Right lung (tissue), 10 donors: ENCODE measurements at places on chromosomes 12 and 14.

DNA sequence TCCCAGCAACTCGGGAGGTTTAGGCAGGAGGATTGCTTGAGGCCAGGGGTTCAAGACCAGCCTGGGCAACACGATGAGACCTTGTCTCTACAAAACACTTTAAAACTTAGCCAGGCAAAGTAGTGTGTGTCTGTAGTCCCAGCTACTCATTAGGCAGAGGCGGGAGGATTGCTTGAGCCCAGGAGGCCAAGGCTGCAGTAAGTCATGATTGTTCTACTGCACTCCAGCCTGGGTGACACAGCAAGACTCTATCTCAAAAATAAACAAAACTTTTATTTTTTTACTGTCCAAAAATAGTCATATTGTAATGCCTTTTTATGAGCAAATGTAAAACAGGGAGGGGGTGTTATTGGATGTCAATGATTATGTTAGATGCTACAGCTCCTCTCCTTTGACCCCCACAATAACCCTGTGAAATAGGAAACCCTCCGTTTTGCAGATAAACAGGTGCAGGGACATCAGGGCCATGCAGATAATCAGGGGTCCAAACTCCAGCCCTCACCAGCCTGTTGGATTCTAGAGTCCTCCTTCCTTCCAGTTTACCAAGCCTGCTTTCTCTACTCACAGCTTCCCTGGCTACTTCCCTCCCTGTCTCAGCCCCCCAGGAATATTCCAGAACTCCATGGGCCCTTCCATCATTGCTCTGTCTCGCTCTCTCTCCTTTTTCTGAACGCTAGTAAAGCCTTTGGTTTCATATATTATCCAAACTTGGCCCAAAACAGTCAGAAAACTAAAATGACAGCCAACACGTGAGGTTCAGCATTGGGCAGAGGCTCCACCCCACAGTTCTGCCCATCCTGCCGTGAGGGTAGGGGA lies 5.9 kb upstream of the FBLN5 start:
- DNase-seq = no peak

DNA sequence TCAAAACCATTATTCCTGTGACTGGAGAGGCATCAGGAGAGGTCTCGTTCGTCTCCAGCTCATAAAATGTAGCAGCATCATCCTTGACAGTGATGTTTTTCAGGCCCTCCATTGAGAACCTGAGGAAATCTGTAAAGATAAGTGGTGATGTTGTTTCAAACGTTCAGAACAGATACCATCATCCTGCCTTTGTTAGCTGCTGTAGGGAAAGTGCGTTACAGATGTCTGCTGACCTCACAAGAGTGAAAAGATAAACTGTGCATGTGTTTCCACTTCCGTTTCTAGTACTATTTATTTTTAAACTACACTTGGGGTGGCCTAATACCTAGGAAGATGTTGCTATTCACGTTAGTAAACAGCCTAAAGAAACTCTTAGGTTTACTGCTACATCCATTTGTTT lies 28.4 kb downstream of the BCL2L14 start:
- no peak for DNase-seq

GRCh38 chr12:12877781-12878455 lies 13.4 kb upstream of the GPRC5A start:
- DNase-seq = no peak

DNA sequence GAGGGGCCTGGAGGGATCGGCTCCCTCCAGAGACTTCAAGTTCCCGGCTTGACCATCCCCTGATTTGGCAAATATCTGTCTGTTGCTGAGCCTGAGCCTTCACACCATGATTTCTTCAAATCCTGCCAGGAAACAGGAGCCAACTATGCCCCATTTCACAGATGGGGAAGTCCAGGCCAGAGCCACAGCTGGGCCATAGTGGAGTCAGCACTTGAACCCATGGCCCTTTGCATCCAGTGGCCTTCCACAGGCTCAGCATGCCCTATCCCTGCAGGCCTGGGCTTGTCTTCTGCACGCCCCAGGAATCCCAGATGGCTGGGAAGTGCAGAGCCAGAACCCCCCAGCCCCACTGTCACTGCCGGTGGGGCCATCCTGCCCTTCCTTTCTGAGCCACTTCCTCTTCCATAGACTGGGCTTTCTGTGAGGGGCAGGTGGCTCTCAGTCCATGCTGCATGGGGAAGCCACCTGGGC lies 44.9 kb downstream of the CYP46A1 start:
- no peak for DNase-seq

DNA sequence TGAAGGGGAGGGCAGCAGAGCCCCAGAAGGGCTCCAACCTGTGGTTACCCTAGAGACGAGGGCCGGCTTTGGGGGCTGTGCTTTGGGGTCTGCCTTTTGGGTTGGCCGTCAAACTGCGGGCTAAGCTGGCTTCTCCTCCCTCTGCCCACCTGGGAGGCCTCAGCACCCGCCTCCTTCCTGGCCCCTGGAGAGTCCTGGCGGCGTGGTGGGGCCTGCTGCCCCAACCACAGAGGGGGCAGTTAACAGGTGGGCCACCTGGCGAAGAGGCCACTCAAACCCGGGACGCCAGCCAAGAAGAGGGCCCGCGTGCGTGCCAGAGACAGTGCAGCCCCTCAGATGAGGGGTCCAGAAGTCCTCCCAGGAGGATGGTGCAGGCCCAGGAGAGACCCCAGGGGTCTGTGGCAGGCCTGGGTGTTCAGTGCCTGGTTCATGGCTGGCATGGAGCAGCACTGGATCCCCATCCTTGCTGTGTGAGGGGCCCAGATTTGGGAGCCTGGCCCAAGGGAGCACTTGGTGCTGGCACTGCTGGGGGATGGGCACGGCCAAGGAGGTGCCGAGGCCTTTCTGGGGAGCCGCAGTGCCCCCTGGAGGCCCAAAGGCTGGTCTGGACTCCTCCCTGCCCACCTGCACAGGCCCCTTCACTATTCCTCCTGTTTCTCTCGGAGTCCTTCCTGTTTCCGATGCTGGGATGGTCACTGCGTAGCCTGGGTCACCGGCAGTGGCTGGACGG lies 48.8 kb downstream of the LRCOL1 start:
- no peak for DNase-seq

DNA sequence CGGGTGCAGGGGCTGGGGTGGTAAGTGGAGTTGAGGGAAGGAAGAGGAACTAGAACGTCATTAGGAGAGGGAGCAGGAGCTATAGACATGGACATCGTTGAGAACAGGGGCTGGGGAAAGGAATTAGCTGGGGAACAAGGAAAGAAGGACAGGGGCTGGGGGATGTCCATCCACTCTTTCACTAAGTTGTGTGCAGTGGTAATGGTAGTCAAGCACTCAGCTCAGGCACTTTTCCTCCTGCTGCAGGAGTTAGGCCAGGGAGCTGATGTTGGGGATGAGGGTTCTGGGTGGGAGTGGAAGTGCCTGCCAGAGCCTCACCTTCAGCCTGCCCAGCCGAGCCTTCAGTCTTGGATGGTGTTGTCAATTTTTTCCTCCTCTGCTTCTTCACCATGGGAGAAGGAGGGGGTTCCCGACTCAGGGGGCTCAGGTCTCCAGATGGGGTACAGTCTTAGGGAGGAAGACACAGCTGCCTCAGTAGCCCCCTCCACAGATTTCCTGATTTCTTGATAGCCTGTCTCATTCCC lies 9.2 kb downstream of the AGAP2 start:
- no peak for DNase-seq

- DNase-seq = no peak
These were observed 5.0 kb upstream of the RAPGEF3 start for GRCh38 chr12:47763481-47764346.

DNA sequence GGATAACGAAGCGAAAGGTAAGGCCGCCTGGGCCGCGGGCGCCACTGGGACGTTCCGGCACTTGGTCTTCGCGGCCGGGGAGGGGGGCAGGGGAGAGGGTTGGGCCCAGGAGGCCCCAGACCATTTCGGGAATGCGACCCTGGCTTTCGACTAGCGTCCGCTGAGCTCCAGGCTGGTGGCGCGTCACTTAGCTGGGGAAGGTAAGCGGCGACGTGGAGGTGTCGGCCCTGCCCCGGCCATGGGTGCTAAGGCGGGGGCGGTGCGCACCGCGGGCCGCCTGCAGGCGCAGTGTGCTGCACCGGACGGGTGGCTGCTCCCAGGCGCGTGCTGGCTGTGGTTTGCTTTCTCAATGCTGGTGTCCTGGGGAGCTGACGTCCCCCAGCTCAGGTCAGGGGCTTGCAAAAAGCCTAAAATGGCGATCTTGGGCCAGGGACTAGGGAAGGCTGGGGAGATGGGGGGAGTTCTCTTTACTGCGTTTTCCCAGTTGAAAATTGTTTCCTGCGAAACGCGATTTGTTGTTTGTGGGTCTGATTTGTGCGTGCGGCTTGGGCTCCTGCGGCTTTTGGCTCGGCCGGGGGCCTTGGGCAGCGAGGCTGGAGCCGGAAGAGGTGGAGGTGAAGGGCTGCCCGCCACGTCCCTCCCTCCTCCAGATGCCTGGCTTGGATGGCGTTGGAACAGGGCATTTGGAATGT lies 1.2 kb downstream of the HOXC10 start:
- DNase-seq = no peak

GRCh38 chr14:24670594-24670993 lies 36.6 kb upstream of the GZMB start:
- no peak for DNase-seq

DNA sequence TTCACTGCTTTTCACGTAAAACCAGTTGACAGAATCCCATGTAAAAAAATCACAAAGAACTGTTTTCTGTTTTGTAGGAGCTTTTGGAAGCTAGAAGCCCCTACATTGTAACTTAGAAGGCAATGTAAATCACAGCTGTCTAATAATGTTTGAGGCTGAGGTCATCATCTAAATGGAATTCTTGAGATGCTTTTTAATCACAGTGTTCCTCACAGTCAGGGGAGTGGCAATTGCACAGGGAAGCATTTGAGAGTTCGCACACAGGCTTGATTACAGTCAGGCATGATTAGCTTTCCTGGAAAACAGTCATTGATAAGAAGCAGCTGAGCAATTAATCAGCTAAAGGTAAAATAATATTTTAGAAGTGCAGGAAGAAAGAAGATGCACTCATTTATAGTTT lies 2.9 kb downstream of the SLC17A8 start:
- DNase-seq = no peak

GRCh38 chr14:39233680-39234326 lies at the start of gene MIA2:
TSS of gene MIA2 (plus strand) at chr14:39233915. CDS start at chr14:39234115, 200 bp downstream.
- no peak for DNase-seq

DNA sequence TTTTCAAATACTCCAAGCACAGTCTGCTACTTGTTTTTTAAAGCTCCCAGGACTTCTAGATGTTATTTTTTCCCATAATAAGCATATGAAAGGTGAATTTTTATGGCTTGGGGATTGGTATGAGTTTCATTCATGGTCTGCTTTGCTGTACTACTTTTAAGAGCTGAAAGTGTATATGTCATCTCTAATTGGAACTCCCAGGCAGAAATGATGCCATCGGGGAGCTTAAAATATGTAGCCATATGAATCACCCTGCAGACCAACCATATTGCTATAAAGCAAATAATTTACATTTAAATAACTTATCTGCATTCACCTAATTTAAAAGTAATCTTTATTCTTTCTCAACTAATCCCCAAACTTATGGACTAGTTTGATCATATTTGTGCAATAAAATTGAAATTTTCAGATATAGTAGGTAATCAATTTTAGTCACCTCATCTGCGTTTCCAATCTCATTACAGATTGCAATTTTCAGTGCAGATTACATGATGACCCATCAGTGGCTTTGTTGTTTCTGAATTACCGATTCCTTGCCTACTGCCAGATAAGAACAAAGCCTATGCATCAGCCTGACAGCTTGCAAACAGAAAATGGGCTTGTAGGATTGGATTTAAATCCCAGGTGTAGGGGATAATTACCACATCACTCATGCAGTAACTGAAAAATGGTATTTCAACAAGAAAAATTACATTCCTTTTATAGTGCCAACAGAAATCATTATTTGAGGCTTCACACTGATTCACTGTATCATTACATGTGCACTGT lies 689.4 kb downstream of the NOVA1 start:
- no peak for DNase-seq

- no peak for DNase-seq
These were observed 326.6 kb downstream of the LRIG3 start for GRCh38 chr12:58593557-58594304.

DNA sequence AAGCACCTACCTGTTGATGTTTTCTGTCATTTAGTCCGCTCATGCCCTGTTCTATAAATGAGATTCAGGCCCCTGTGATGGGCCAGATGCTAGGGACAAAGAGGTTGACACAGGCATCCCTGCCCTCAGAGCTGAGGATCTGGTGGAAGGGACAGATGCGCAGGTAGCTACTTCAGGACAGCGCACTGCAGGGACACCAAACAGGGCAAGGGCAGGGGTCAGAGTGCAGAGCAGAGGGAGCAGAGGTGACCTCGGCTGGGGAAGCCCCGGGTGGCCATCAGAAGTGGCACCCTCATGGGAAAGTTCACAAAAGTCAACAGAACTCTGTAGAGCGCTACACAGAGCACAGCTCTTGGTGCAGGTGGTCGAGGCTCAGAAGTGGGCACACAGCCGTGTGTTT lies 5.6 kb upstream of the PNMA1 start:
- no peak for DNase-seq

GRCh38 chr12:98453492-98453891 lies 61.9 kb upstream of the TMPO start:
- no peak for DNase-seq

GRCh38 chr12:7108003-7108795 lies 815 bp downstream of the C1RL start:
- peak; percentile 68 for DNase-seq

DNA sequence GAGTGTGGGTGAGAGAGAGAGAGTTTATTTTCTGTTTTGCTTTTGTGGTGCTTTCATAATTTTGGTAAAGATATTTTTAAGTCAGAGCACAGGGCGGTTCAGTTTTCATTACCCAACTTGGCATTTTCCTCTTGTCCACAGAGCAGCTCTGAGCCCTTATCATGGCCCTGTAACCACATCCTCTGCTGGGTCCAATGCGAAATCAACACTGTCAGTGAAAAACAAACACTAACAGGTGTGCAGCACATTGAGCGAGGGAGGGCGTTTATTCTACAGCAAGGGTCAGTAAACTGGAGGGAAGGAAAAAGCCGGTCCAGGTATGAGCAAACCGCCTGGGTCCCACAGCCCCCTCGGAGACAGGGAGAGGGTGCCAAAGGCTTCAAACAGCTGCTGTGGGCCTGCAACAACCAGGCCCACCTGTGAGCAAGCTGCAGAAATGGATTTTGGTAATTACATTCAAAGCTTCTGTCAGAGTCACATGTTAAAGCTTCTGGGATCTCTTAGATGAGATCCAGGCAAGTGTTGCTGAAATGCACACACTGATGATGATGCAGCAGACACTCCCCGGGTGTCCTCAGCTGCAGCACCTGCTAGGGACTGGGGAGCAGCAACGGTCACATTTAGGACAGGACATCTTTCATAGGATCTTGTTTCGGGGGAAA lies 132.7 kb upstream of the DYRK2 start:
- no peak for DNase-seq

GRCh38 chr12:47205532-47206449 lies 126.0 kb upstream of the AMIGO2 start:
- DNase-seq = no peak

GRCh38 chr12:116393255-116393654 lies 115.8 kb upstream of the MED13L start:
- DNase-seq = no peak
